ENCODE measurements at places on chromosomes 6 and 20.

- DNase-seq: no peak
These were observed 49.0 kb downstream of the PPARD start for GRCh38 chr6:35391240-35391968.

DNA sequence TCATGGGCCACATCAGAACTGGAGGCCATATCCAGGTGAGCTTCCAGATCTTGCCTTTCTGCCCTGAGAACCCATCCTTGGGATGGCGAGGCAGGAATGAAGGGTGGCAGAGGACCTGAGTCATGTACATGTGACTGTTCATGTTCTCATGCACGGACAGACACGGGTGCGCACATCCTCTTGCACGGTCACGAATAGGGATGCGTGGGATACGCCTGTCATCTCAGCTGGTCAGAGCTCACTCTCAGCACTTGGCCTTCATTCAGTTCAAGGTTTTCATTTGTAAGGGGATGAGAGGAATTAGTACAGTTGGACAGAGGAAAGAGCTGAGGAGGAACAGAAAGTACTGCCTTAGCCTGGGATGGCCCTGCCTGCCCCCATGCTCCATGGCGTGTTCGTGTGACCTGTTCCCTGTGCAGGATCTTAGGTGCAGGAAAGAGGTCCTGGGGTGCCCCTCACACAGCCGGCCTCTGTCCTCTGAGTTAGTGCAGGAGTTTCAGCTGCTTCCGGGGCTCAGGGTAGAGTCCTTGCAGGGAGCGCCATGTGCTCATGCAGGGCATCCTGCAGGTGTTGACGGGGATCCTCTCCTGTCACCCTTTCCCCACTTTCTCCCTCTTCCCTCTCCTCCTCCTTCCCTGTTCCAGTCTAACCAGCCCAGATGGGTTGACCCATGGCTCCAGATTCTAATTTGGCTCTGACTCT, 173.4 kb downstream of the DTNBP1 start:
- no peak for DNase-seq

DNA sequence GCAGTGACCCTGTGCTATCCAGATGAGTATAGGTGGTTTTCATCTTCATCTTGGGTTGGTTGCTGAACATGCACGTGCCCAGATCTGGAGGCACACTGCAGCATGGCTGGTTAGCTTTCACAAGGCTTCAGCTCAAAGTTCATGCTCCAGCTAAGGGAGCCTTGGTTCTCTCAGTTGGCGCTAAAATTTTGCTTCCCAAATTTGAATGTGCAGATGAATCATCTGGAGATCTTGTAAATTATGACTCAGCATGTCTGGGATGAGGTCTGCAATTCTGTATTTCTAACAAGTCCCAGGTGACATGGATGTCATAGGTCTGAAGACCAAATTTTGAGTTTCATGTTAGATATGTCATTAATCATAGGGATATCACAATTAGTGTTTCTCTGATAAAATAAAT, 230.8 kb downstream of the FOXA2 start:
- DNase-seq: no peak

DNA sequence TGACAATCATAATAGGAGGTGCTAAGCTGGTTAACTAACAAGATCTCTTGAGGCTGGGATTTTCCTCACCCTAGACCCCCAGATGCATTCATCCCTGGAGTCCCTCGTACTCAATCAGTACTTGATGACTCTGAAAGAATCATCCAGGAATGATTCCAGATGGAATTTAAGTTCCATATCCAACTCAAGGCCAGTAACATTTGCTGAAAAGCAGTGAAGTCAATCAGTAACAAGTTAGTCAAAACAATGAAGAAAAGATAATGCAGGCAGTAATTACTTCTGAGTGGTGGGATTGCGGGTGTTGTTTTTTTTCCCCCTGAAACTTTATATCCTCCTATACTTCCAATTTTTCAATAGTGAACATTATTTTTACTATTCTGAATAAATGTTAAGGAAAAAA, 18.6 kb downstream of the GMDS start:
- DNase-seq: no peak

DNA sequence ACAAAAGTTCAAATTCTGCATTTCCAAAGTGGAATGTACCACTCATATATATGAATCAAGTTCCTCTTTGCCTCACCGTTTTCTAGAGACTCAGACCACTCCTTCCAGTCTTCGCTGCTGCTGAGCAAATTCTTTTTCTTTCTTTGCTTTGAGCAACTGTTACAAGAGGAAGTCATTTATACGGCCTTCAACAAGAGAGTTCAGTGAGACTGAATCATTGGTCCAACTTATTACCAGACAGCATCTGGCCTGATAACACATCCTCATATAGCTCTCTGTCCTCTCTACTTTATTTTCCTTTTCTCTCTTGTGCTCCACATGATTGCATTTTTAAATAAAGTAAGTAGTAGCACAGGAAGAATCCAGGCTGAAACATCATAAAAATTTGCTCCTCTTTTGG, 652.7 kb downstream of the PHF3 start:
- DNase-seq: no peak

GRCh38 chr6:3773678-3774298, 22.3 kb upstream of the PXDC1 start:
- no peak for DNase-seq

- DNase-seq: peak; percentile 37
These were observed 2.1 kb downstream of the CTSZ start for GRCh38 chr20:59004763-59005522.

GRCh38 chr6:161418463-161418945, 144.6 kb upstream of the AGPAT4 start:
- DNase-seq: no peak

DNA sequence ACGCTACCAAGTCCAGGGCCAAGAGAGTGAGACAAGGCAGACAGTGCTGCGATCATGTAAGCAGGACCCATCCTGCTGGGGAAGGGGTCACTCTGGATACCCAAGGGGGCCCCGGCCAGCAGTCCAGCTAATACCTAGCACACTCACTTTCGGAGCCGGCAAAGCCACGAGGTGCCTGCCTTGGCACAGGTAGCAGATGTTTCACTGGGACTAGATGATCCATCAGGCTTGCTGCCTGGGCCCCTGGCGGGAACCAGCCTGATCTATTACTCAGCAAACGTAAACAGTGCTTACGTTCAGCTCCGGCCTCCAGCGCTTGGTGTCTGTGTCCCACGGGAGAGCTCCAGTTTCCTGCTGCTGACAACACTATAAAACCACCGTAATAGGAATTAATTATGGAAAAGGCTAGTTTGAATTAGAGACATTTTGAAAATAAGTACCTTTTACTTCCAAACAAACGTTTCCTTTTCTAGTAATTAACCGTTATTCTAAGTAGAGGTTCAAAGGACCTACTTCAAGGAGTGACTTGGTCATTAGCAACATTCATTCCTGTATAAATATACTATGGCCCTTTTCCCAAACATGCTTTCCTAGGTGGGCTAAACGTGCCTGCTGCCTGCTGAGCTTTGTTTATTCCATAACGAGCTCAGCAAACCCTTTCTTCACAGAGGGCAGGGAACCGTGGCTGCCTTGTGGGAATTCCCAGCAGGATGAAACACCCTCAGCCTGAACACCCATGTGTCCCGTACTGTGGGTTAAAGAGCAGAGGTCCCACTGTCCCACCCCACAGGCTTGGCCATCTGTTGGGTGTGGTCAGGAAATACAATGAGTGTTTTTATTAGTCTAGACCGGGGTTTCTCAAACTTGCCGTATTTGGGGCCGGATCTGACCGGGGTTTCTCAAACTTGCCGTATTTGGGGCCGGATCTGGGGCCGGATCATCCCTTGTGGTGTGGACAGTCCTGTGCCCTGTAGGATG, 18.4 kb downstream of the SLC22A23 start:
- DNase-seq: no peak

- DNase-seq: no peak
These were observed 18.9 kb upstream of the DEF6 start for GRCh38 chr6:35278708-35279107.

- no peak for DNase-seq
These were observed 19.6 kb downstream of the RTN4IP1 start for GRCh38 chr6:106609699-106610098.

- DNase-seq: no peak
These were observed 68.0 kb downstream of the OTOR start for GRCh38 chr20:16816192-16816591.

DNA sequence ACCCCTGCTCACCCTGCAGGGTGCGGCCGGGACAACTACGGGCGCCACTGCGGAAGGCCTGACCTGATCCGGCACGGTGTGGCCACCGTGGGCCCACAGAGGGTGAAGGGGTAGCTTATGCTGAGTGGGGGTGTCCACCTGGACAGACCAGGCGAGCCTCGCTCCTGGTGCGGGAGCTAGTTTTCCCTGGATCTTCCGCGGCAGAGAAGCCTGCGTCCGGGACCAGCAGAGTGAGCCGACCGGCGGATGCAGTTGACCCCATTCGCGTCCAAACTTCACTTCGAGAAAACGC, 38.2 kb downstream of the NCR2 start:
- DNase-seq: no peak

DNA sequence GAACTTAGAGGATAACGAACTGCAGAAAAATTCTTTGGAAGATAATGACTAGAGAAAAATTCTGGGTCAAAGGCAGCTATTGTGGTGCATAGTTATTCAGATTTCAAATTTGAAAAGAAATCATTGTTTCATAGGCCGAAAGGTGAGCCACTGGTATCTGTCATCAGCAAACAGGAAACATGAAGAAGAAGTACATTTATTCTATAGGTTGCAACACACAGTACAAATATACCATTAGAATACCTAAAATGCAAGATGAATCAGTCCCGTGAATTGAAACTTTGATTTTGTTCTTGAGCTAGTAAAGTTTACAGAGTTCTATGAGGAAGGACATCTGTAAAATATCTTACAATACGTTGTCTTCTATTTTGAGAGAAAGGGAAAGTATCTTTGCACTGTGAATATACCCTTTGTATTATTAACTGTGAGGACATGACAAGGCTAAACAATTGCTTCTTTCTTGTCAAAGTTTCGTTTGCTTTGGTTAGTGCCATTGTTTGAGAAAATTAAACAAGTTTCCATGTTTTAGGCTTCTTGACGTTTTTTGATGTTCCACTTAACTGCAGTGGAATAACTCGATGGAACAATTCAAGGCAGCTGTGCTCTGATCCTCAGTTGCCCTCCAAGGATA, 84.7 kb downstream of the HDGFL1 start:
- no peak for DNase-seq

GRCh38 chr20:46122516-46123481, 4.7 kb downstream of the CD40 start:
- DNase-seq: no peak

DNA sequence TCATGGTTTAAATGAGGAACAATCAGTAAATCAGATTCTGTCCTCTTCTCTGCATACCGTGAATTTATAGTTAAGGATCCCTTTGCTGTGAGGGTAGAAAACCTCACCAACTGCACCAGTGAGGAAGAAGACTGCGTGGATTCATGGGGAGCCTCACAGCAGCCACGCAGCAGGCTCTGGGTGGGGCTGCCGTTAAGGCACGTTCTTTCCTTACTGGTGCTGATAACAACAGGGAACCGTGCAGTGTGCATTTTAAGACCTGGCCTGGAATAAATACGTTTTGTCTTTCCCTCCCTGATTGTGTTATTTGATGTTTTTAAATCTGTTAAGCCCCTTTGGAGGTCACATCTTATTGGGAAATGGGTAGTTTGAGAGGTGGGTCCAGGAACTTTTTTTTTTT, 17.6 kb upstream of the MYLK2 start:
- no peak for DNase-seq

- no peak for DNase-seq
These were observed 297.9 kb downstream of the UTRN start for GRCh38 chr6:144582939-144583613.

DNA sequence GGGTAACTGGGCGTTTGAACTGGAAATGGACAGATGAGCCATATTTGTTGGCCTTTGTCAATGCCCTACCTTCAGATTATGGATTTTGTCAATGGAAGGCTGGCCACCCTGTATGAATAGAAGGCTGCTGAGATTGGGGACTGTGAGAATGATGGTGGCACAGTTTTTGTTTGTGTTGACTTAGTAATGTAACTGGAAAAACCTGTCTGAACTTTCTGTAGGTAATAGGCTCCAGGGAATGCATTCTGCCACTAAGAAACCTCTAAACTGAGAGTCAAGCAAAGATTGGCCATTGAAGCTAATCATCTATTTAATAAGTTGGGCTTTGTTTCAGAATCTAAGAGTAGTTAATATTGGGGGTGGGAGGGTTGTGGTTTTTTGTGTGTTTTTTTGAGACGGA, 97.5 kb downstream of the FOXO3 start:
- DNase-seq: no peak

DNA sequence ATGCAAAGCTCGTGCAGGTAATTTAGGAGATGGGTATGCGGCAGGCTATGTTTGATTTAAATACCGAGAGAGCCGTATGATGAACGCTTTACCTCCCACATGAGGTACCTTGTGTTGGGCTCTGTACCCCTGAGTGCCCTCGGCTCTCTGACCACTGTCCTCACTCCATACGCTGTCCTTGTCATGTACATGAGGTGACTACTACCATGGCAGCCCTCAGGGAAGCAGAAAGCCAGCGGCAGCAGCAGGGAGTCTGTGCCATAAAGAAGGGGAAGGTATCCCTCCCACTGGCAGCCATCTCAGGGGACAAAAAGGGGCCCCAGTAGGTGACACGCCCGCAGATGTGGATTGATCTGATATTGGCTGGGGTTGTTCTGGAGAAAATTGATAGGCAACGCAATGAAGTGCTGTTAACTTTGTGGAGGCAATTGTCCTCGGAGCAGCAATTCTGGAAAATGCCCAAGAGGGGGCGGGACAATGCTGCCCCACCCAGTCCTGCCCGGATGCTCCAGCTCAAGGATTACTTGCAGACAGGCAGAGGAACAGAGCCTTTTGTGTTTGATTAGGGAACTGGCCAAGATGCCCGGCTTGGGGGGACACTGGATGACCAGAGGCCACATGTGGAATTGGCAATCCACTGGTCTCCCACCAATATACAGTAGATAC, 38.0 kb upstream of the HSF2 start:
- DNase-seq: no peak

- no peak for DNase-seq
These were observed 36.3 kb downstream of the BANF2 start for GRCh38 chr20:17735959-17736621.

- DNase-seq: no peak
These were observed 333.0 kb downstream of the CD83 start for GRCh38 chr6:14450578-14450977.

DNA sequence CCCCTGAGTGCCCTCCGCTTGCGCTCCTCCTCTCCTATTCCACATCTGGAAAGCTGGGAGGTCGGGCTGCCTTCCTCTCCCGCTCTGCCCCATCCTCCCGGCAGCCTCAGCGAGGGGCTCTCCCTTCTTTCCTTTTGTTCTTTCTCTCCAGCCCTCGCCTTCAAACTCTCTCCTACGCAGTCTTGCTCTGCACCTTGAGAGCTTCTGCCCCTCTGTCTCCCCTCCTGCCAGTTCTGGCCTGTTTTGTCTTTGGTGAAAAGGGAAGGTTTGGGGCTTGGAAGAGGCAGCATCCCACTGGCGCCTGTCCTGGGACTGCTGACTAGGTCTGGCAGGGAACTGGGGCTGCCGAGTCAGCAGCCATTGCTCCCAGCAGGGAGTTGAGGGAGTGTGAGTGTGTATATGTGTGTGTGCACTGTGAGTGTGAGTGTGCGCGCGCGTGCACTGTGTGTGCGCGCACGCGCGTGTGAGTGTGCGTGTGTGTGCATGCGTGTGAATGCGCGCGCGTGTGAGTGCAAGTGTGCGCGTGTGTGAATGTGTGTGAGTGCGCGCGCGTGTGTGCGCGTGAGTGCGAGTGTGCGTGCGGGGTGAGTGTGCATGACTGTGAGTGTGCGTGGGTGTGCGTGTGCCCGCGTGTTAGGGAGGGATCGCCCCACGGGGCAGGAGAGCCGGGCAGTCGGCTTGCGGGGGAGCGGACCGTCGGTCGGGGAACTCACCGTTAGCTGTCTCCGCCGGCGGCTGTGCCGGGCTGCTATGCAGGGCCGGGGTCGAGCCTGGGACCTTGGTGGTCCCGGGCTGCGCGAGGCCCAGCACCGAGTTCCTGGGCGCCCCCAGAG, 523 bp downstream of the CPXM1 start:
- DNase-seq: no peak

Data from central memory CD8-positive, alpha-beta T cell (primary cell).